ENCODE measurements at places on chromosomes 6 and 20.

GRCh38 chr6:132830334-132830751 lies 16.0 kb downstream of the RPS12 start:
- no peak for DNase-seq

DNA sequence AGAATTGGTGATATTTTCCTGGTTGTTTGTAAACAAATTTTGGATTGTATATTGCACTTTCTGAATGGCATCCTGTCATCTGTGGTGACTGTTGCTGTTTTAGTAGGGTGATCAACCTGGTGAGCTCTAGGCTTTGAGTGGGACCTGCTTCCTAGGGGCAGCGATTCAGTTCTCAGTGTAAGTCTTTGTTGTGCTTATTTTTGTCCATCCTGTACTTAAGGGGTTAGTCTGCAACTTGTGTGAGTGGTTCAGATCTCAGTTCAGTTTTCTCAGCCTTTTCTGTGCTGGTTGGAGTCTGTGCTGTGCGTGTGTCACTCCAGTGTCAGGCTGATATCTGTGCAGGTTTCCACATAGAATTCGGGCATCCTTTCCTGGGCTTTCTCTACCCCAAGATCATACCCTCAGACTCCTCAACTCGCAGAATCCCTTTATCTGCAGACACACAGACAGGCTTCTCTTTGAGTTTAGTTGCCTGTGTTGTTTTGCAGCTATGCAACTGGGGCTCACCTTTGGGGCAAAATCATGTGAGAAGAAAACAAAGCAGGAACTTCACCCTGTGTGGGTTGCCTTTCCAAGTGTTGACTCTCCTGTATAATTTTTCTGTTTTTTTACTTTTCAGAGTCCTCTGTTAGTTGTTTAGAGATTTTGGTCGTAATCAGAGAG lies 177.7 kb downstream of the FARS2 start:
- DNase-seq, result no peak

GRCh38 chr6:163248051-163248450 lies 166.5 kb upstream of the QKI start:
- DNase-seq, result no peak

- DNase-seq, result no peak
These were observed 3.9 kb downstream of the CNKSR3 start for GRCh38 chr6:154506582-154506981.

DNA sequence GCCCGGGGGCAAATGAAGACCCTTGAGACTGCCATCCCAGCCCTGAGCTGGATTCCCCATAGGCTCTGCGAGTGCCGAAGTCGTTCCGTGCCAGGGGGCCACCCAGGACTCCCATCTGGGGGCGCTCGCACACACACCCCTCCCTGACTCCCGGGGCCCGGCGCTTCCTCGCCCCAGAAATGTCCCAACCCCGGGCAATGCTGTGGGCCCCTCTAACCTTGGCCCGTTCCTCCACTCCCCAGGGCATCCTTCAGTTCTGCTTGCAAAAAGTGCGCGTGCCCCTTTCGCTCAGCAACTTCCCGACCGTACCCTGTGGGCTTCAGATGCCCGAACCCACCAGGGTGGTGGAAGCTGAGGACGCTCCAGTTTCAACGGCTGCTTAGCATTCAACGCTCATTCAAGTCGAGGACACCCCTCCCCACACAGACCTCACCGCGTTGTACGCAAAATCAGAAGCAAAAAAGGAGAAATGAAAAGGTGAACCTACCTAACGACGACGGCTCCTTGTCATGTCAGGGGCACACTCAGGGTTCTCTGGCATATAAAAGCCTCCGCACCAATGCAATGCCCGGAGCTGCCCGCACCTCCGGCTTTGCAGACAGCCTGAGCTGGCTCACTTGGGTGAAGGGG lies 25.3 kb downstream of the RIPOR2 start:
- peak; percentile 73 for DNase-seq

GRCh38 chr6:154598399-154598798 lies 87.9 kb upstream of the CNKSR3 start:
- no peak for DNase-seq
